Motor neuron (in vitro differentiated cells): ENCODE measurements at places on chromosomes 4 and X. TPM values are rescaled to one million over a fixed set of nuclear protein-coding genes. Genes with fewer than 3 reads are reported as not detected.

Gene FUNDC1
- total RNA-seq: 11.2 and 14.5 TPM in 2 replicates

Gene PCDH7
- total RNA-seq: 9.4 and 10.7 TPM in 2 replicates

Gene ERCC6L
- total RNA-seq: 6.1 and 7.1 TPM in 2 replicates

Gene DAPP1
- 0.18 and 1.6 TPM in 2 replicates for total RNA-seq

Gene TMSB15C
- 2.2 TPM in 1 of 2 replicates, not detected in the other for total RNA-seq

Gene FGF13
- total RNA-seq: 80.3 and 82.0 TPM in 2 replicates

Gene AMMECR1
- total RNA-seq: 3.3 and 4.8 TPM in 2 replicates

Gene MCF2
- total RNA-seq: 0.27 TPM in 1 of 2 replicates, not detected in the other

Gene BTK
- total RNA-seq: 0.21 TPM in 1 of 2 replicates, not detected in the other

DNA sequence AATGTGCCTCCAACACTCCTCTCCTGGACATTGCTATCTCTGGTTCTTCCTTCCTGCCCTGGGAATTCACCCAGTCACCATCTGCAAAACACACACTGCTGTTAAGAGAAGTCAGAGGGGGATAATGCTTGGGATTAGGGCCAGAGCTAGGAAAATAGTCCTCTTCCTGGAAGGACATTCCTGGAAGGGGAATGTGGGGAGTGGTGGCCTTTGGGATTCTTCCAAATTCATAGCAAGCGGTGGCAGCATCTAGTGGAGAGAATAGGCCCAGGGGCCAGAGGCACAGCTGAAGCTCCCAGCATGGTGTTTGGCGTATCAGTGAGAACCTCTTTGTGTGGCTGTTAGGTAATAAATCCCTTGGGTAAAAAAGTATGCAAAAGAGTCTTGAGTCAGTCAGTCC is 34.3 kb downstream of the SHROOM4 start:
- no peak for ATAC-seq

- ATAC-seq: no peak
These were observed 122.3 kb upstream of the USP9X start for GRCh38 chrX:40962793-40963407.

GRCh38 chrX:38106991-38107655 is 100.8 kb downstream of the SYTL5 start:
- ATAC-seq: no peak

- ATAC-seq: no peak
These were observed 72.2 kb downstream of the PPP3CA start for GRCh38 chr4:101274888-101275752.

DNA sequence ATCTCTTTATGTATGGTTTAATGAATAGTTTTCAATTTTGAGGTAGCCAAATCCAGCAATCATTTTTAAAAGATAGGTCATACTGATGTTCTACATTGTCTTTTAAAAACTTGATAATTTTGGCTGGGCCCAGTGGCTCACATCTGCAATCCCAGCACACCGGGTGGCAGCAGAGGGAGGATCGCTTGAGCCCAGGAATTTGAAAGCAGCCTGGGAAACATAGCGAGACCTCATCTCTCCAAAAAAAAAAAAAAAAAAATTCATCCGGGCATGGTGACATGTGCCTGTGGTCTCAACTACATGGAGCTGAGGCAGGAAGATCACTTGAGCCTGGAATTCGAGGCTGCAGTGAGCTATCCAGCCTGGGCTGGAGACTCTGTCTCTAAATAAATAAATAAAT is 419.8 kb downstream of the GALNTL6 start:
- no peak for ATAC-seq

GRCh38 chrX:11789809-11790208 is 31.8 kb downstream of the MSL3 start:
- no peak for ATAC-seq

GRCh38 chr4:158192439-158193158 is 17.7 kb upstream of the TMEM144 start:
- no peak for ATAC-seq

GRCh38 chrX:50469206-50469605 is 1.4 kb downstream of the DGKK start:
- ATAC-seq: peak; percentile 50

GRCh38 chr4:56828784-56829535 is 7.5 kb upstream of the SPINK2 start:
- no peak for ATAC-seq

- ATAC-seq: peak; percentile 62
These were observed 31.0 kb downstream of the ALPK1 start for GRCh38 chr4:112327965-112328733.

- ATAC-seq: no peak
These were observed 128.7 kb downstream of the ARHGAP24 start for GRCh38 chr4:85603437-85604336.

GRCh38 chr4:1216869-1217294 is 32.0 kb downstream of the CTBP1 start:
- ATAC-seq: no peak

- ATAC-seq: no peak
These were observed 53.2 kb upstream of the SPIN4 start for GRCh38 chrX:63404332-63404731.

DNA sequence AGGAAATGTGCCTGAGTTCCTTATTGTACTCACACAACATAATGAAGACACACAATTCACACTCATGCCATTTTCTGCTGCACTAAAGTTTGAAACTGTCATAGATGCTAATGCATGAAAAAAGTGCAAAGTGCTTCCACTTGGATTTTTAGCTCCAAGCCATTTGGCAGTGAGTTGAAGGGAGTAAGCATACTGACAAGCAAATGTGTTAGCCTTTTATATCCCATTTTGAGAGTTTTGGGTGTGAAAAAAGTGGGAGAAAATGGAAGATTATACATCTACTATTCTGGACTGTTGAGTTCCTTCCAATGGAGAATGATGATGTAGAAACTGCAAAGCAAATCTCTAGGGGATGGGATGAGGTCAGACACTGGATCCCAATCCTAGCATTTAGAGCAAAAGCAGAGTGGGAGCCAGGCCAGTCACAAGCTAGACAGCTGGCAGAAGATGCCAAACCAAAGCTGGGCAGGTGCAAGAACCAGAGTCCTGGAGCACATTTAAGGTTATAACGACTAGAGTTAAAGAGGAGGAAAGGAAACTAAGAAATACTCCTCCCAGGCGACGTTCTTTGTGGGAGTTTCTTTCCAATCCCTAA is 216.8 kb downstream of the FBXO8 start:
- no peak for ATAC-seq

DNA sequence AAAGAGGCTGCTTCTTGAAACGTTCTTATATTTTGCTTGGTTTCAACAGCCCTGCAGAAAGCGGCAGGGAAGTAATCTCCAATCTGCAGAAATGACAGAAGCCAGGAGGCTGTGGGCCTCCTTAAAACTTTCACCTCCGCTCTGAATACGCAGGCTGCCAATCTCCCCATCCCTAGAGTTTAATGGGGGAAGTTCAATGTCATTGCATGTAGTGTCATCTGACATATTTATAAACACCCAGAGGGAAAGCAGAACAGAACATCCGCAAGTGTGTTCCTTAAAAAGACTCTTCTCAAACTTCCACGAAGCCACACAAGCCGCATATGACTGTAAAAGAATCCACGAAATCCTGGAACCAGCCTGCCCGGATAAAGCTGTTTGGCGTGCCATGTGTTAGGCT is 148.8 kb upstream of the TBL1X start:
- no peak for ATAC-seq

GRCh38 chr4:47533689-47534347 is 48.7 kb downstream of the ATP10D start:
- no peak for ATAC-seq

DNA sequence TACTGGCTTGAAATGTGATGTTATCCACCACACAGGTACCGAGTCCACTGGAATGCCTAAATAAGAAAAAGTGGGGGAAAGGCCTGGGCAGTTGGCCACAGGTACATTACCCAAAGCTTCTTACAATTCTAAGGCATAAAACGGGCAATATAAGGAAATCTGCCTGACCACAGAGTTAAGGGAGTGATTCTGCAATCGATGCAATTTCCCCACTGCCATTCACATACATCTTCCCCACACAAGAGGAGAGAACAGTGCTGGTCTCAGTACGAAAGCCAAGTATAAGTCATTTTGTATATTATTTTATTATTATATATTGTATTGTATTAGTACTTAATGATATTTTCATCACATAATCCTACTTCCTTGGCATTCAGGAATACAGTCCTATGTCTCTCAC is 30.6 kb downstream of the RFC1 start:
- no peak for ATAC-seq

DNA sequence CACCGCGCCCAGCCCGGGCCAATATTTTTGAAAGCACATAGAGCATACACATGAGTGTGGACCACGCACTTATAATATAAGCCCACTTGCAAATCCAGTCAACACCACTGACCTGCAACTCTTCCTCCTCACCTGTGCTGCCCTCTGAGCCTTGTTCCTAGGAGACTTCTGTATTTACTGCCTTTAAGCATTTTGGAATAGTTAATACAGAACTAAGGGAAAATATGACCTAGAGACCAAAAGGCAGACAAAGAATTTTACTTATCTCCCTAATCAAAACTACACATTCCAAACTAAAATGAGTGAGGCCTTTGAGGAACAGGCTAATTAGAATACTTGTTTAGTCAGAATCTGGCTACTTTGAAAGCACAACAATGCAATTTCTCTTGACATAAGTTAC is 89.1 kb downstream of the RELL1 start:
- ATAC-seq: no peak

- peak; percentile 98 for ATAC-seq
These were observed 52.2 kb downstream of the NALF2 start for GRCh38 chrX:69556060-69557011.

- ATAC-seq: peak; percentile 25
These were observed 127.2 kb downstream of the FBXW7 start for GRCh38 chr4:152408514-152409327.
